ENCODE measurements at places on chromosomes 12 and 14. TPM values are rescaled to one million over a fixed set of nuclear protein-coding genes. Genes with fewer than 3 reads are reported as not detected.
A peak's percentile ranks its signal among the peaks of the same experiment; 100 is the strongest.

GRCh38 chr12:73950507-73950906, 587.1 kb upstream of the ATXN7L3B start:
- no peak overlapping the region for H3K4me3 ChIP-seq
- H3K4me1 ChIP-seq: no peaks in the 10 kb centered on the region
- H3K36me3 ChIP-seq: no peaks in the 10 kb centered on the region
- H3K27me3 ChIP-seq: no peaks in the 10 kb centered on the region
- H3K27ac ChIP-seq: no peak overlapping the region
- DNase-seq: no peak

Gene GLT8D2
- polyA plus RNA-seq: 1.4 TPM

DNA sequence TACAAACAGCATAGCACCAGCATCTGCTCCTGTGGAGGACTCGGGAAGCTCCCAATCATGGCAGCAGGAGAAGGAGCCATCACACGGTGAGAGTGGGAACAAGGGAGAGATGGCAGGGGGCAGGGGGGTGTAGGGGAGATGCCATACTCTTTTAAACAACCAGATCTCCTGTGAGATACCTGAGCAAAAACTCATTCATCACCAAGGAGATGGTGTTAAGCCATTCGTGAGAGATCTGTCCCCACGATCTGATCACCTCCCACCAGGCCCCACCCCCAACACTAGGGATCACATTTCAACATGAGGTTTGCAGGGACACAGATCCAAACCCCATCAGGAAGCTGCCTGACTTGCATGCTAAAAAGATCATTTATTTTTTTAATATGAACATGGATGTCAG, 499.3 kb downstream of the TMEM132D start:
- no peaks in the 10 kb centered on the region for H3K4me1 ChIP-seq
- H3K4me3 ChIP-seq: no peak overlapping the region
- no peak for DNase-seq
- no peaks in the 10 kb centered on the region for H3K36me3 ChIP-seq

Gene CBX5
- polyA plus RNA-seq: 15.5 TPM

Gene EIF2S1
- 135 TPM for polyA plus RNA-seq

DNA sequence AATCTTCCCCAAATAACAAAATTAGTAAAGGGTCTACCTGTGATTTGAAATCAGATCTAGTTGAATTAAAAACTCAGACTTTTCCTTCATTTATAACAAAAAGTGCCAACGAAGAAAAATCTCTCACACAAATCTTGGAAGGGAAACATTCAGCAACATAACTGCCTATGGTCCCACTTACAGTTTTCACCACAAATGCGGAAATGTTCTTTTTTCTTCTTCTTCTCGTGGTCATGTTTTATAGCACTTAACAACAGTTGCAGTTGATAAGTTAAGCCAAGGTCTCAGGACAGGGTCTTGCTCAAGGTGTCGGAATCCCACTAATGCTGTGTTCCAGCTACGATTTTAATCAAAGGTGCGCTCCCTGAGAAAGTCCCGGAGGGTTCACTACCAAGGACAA, 10.1 kb downstream of the RNASE6 start:
- no peak overlapping the region for H3K27ac ChIP-seq
- no peaks in the 10 kb centered on the region for H3K27me3 ChIP-seq
- H3K36me3 ChIP-seq: no peaks in the 10 kb centered on the region
- no peak for DNase-seq

DNA sequence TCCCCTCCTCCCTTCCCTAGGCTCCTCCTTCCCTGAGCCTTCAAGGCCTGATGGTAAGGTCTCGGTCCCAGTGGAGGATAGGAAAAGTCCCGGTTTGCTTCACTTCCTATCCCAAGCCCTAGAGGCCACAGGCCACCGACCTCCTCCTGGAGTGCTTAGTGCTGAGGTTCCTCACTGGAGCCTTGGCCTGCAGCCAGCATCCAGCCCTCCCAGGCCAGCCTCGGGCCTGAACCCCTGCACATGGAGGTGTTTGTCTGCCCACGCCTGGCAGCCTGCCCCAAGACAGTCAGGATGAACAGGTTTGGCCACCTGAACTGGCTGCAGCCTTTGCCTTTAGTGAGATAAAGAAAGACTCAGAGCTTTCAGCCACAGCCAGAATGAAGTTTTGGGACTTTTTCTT, 15.8 kb upstream of the KRT7 start:
- DNase-seq: no peak
- H3K27ac ChIP-seq: peak overlapping the region; percentile 49
- H3K36me3 ChIP-seq: no peaks in the 10 kb centered on the region
- peak overlapping the region; percentile 3 for H3K4me3 ChIP-seq
- H3K4me1 ChIP-seq: peaks cover 61% of the 10 kb centered on the region

DNA sequence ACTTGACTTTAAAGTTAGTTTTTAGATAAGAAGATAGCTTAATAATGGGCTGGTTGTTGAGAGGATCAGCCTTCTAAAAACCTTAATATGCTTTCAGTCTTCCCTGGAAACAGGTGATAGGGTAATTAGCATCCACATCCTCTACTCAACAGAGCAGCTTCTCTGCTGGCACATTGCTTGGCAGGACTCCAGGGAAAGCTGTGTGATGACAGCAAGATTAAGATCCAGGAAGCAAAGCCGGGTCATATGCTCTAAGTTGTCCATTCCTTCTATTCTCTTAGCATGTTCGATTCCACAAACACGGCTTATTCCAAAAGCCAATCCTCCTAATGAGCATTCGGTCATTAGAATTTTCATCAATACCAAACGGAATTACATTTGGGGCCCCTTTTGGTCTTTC, 87.0 kb downstream of the HMGA2 start:
- H3K27me3 ChIP-seq: no peaks in the 10 kb centered on the region
- no peak overlapping the region for H3K27ac ChIP-seq
- H3K4me1 ChIP-seq: peaks cover 3% of the 10 kb centered on the region

Gene POTEM
- polyA plus RNA-seq: not detected

Gene AMN
- polyA plus RNA-seq: 0.22 TPM

DNA sequence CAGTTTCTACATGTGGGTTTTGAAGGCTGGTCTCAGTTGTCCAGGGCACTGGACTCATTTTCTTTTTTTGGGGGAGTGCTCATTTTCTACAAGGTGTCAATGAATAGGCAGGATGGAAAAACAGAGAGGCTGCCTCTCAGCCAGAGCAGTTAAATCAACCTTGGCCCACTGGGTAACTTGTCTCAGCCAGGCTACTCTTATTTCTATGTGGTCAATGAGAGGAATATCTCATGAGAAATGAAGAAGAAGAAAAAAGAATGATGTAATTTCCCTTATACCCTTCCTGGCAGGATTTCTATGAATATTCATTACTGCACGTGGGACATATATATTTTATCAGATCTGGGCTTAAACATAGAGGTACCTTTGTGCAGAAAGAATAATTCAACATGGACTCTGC, 155.2 kb upstream of the E2F7 start:
- DNase-seq: no peak
- H3K27ac ChIP-seq: no peak overlapping the region
- no peaks in the 10 kb centered on the region for H3K36me3 ChIP-seq
- H3K27me3 ChIP-seq: no peaks in the 10 kb centered on the region
- H3K4me1 ChIP-seq: no peaks in the 10 kb centered on the region

All from keratinocyte (primary cell).